ENCODE measurements at places on chromosomes 16 and 17. TPM values are rescaled to one million over a fixed set of nuclear protein-coding genes. Genes with fewer than 3 reads are reported as not detected.

GRCh38 chr16:10870137-10870776 is 6.7 kb upstream of the CIITA start:
- DNase-seq: no peak

DNA sequence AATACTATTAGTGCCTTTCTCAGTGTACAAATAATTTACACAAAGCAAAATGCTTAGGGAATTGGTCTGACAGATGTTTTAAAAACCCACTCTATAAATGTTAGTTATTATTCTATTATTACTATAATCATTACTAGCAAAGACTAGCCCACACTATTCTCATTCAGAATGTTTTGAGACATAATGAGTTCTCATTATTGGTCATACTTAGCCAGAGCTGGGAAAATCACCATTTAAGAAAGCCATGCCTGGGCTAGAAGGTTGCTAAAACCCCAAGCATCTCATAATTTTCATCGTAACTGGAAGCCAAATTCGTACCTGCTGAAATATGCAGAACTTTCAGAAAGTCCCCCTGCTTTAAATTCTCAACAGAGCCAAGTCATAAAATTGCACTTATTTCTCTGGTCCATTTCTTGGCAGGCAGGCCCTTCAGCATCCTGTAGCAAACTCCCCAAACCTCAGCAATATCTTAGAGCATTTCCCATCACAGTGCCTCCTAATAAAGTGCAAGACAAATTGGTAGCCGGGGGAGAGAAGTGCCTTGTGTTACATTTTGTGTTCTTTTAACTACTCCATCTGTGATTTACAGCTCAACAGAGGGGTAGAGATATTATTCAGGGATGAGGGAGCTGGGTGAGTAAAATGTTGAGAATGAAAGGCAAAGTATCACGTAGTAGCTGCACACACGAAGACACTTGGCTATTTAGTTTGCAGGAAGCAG is 79.8 kb upstream of the ADAMTS18 start:
- no peak for DNase-seq

DNA sequence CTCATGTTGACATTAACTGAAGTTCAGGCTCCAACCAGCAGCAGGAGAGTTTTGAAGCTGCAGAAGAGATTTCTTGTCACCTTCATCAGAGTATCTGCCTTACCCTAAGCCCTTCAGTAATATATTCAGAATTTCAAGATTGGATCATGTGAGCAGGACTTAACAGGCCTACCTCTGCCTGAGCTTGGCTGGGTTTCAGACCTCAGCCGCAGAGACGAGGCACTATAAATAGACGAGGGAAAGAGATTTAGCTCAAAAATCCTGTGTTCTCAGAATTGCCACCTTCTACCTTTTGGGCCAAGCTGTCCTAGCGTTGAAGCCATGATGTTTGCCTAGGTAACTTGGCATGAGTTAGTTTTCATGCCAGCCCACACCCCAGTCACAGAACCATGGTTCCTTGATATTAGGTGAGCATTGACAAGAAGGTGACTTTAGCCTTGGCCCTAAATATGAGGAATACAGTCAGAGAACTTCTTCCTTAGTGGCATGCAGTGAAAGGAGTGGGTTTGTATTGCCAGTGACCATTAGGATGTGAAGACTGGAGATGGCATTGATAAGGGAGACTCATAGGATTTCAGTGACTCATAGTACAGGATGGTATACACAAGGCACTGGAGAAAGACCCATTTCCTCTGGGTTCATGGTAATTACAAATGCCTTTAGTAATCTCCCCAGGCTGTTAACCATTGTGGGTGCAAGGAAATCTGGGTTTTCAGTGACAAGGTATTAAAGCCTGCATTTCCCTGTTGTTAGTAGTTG is 224.3 kb downstream of the MSI2 start:
- no peak for DNase-seq

- no peak for DNase-seq
Measured at GRCh38 chr16:2992383-2993081, 12.3 kb upstream of the PKMYT1 start.

- DNase-seq: no peak
Measured at GRCh38 chr16:86530251-86531190, 20.2 kb downstream of the FOXF1 start.

- no peak for DNase-seq
Measured at GRCh38 chr17:67818110-67819002, 6.9 kb upstream of the BPTF start.

- DNase-seq: no peak
Measured at GRCh38 chr17:57295526-57296023, 39.3 kb downstream of the MSI2 start.

DNA sequence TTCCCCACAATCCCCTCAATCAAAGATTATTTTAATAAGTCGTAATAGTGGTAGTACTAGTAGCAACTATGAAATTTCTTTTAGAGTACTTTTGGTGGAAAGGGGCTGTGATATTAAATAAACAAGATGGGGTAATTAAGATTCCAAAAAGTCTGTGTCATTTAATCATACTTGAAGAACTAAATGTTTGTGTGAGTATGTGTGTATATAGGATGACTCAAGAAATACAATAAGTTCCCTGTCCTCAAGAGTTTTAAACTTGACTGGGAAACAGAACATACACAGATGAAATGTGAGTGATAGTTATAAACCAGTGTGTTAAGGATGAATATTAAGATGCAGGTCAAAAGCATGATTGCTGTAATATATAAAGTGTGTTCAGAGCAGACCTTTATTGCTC is 2.3 kb downstream of the ALDH3A2 start:
- DNase-seq: no peak

DNA sequence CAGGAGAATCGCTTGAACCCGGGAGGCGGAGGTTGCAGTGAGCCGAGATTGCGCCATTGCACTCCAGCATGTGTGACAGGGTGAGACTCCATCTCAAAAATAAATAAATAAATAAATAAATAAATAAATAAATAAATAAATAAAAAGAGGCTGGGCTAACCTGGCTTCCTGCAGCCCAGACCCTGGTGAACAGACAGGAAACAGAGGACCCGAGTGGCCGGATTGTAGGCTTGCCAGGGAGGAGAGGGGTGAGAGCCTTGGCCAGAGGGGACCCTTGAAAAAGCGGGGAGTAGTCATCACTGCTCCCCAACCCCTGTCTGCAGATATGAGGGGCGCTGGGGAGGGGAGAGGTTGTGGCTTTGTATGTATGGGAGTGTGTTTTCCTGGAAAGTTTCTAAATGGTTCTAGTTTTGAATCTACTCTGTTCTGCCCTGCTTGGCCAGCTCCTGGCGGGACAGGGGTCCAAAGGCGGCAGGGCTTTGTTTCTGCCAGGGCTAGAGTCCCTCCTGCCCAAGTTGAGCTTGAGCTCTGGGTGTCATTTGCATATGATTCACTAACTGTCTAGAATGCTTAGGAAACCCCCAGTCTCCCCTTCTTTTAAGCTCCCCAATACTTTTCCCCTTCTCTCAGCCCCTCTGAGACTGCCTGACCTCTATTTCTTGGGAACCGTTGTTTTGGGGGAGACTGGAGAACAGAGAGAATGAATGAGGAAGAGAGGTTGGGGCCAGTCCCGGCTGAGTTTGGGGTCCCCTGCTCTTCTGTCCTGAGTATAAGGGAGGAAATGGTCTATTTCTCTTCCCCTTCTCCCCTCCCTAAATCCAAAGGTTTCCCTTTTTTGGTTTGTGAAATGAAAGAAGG is 16.4 kb downstream of the RARA start:
- no peak for DNase-seq

ZNF23 gene
- total RNA-seq: 6.4 TPM

GRCh38 chr17:78640700-78641099 is 63.5 kb upstream of the DNAH17 start:
- DNase-seq: no peak

SOCS3 gene
- total RNA-seq: 335 TPM

DNA sequence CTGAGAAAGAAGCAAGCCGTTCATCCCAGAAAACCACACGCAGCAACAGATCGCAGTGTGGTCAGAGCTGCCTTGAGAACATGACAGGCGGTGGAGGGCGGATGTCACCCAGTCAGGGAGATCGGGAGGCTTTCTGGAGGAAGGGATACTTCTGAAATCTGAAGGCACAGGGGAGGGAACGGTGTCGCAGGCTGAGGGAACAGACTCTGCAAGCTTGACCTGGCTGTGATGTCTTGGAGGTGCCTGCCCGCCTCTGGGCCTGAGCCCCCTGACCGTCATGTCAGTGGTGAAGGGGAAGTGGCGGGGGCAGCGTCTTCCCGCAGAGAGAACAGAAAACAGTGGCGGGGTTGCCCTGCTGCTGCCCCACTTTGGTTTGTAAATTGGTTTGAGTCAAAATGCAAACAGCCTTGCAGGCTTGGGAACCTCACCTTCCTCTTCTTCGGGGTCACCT is 8.1 kb upstream of the ATP2A3 start:
- no peak for DNase-seq

- DNase-seq: no peak
Measured at GRCh38 chr16:64180136-64180900, 941.5 kb downstream of the CDH11 start.

MED31 gene
- total RNA-seq: 5.5 TPM

DNA sequence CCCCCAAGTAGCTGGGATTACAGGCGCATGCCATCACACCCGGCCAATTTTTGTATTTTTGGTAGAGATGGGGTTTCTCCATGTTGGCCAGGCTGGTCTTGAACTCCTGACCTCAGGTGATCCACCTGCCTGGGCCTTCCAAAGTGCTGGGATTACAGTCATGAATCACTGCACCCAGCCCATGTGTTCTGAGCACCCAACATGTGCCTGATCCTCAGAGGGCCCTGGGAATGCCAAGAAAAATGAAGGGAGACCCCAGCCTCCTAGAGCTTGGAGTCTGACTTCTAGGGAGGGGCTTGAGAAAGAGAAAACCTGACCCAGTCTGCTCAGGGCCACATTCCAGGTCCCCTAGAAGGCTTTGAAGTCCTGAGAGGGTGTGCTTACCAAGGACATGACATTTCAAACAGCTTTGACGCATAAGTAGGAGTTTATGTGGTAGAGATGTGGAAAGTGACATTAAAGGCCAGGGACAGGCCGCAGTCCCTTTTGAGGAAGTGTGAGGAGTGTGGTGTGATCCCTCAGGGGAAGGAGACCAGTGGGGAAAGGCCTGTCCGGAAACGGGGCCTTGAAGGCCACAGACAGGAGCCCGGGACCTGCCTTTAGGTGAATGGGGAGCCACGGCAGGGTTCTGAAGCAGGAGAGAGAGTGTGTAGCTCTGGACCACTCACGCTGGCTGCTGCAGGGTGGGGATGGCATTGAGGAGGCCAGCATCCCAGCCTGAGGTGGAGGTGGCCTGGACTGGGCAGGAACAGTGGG is 1.1 kb upstream of the CCL22 start:
- DNase-seq: no peak

DNA sequence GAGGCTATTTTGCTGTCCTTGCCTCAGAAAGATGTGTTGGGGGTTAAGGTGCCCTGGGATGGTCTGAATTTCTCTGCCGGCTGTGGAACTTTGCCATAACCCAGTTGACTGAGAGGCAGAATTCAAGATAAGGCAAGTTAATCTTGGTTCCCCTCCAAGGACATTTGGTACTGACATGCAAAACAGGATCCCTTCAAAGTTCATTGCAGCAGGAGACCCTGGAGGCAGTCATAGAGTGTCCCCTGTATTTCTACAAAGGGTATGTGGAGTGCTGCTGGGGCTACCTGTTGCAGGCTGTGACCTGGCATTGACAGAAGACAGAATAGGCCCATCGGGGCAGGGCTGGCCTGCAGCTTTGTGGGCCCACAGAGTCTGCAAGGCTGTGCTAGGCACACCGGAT is 135.6 kb upstream of the IRX3 start:
- no peak for DNase-seq

DNA sequence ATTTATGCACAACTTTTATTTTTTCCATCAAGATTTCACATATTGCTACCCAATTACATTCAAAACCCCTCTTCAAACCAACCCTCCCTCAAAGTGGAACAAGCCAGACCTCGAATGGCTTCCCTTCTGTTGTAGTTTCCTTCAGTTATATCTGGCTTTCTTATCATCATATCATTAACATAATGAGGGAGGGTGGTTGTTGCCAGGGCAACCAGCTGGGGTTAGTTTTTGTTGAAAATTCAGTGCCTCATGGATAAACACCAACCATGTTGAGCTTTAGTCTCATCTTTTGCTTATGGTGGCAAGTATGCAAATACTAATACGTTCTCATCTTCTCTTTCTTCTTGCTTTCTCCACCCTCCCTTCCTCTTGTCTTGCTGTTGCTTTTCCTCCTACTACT is 359.7 kb downstream of the CDH11 start:
- DNase-seq: no peak

DNA sequence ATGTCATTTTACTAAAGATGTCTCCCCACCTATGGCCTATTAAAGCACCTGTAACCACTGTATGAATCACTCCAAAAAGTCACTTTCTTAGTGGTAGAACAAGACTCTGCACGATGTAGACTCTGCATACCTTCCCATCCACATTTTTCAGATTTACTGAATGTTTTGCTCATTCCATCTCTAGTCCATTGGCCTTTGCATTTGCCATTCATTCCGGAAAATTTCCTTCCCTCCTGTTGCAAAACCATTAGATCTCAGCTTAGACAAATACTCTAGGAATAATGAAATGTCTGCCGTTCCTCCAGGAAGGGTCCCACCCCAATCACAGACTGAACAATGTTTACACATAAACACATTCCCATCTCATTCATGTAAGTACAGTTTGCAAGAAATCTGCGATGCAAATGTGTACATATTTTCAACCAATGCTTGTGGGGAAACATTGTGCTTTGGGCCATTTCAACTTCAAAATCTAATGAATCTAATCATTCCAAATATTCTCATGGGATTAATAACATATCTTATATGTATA is 146.3 kb upstream of the XYLT1 start:
- DNase-seq: no peak

PRDM7 gene
- not detected for total RNA-seq

- DNase-seq: no peak
Measured at GRCh38 chr16:72224260-72224768, 52.4 kb upstream of the PMFBP1 start.

- DNase-seq: no peak
Measured at GRCh38 chr17:39754958-39755553, 17.3 kb downstream of the GRB7 start.

XAF1 gene
- total RNA-seq: 28.2 TPM

- no peak for DNase-seq
Measured at GRCh38 chr16:20397468-20398074, 7.0 kb downstream of the PDILT start.

- no peak for DNase-seq
Measured at GRCh38 chr17:5541610-5542202, 42.6 kb downstream of the NLRP1 start.

GRCh38 chr17:72183194-72183685 is 62.4 kb downstream of the SOX9 start:
- no peak for DNase-seq

- DNase-seq: no peak
Measured at GRCh38 chr16:65700596-65700995, 578.7 kb upstream of the CDH11 start.

- DNase-seq: no peak
Measured at GRCh38 chr16:48161906-48162305, 6.1 kb upstream of the ABCC12 start.

DNA sequence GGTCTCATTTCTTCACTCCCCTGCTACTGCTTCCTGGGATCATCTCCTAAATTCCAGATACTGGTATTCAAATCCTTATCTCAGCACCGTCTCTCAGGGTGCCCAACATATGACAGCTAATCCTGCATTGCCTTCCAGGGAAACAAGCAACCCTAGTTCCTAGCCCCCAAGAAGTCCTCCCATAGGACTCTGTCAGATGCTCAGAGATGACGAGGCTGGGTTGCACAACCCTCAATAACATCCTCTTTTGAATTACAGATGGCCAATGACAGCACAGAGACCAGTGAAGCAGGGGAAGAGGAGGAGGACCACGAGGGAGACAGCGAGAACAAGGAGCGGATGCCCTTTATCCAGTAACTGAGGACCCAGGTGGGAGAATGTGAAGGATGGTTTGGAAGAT is 45.0 kb upstream of the CLEC3A start:
- DNase-seq: no peak

Data from omental fat pad (tissue), 4 donors.